Left forelimb (tissue), 1 donor: ENCODE measurements at places on chromosomes 4 and X.
A peak's percentile ranks its signal among the peaks of the same experiment; 100 is the strongest.

GRCh38 chrX:132258509-132258908, 39.3 kb upstream of the RAP2C start:
- no peak for DNase-seq

DNA sequence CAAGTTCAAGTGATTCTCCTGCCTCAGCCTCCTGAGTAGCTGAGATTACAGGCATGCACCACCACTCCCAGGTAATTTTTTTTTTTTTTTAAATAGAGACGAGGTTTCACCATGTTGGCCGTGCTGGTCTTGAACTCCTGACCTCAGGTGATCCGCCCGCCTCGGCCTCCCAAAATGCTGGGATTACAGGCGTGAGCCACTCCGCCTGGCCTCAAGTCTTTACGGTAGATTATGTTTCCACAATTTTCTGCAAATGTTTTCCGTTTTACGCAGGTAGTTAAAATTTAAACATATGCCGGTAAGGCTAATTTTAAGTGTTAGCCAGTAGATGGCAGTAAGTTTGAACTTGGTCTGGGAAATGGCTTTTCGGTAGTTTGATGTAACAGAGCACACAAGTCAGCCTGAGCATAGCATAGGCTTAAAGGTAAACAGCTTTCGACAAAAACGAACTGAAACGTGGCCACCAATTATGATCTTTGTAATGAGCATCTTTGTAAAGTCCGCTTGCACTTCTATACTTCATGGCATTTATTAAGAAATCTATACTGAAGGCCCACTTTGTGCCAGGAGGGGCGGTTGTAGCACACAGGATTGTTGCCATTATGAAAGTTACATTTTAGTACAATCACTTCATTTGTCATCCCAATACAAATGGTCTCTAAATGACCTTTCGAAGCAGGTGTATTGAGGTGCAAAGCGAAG, 31.1 kb downstream of the CCKAR start:
- no peak for DNase-seq

DNA sequence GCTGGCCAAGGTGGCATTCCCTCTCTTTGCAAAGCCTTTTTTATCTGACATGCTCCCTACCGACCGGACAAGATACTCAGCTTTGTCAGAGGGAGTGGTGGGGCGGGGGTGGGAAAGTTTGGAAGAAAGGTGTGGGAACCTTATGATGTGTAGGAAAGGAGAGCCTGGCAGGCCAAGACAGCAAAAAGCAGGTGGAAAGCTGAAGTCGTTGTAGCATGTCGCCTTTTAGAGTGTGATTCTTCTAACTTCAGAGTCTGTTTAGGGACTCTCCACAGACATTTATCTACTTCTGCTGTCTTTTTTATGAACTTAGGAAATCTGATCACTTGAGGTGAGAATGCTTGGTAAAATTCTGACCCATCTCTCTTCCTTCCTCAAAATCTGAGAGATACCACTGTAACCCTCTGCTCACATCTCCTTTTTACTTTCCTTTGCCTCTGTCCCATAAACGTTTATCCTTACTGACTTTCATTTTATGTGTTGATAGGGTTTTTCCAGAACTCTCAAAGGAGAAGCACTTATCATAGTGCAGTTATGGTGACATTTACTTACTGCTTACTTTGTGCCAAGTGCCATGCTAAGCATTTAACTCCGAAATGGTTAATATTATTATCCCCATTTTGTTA, 8.2 kb upstream of the RUFY3 start:
- DNase-seq = no peak

- peak; percentile 68 for DNase-seq
Observed at GRCh38 chr4:23889814-23890341, at the start of gene PPARGC1A. TSS of gene PPARGC1A (minus strand) at chr4:23890047. CDS start at chr4:23889957, 90 bp downstream.

DNA sequence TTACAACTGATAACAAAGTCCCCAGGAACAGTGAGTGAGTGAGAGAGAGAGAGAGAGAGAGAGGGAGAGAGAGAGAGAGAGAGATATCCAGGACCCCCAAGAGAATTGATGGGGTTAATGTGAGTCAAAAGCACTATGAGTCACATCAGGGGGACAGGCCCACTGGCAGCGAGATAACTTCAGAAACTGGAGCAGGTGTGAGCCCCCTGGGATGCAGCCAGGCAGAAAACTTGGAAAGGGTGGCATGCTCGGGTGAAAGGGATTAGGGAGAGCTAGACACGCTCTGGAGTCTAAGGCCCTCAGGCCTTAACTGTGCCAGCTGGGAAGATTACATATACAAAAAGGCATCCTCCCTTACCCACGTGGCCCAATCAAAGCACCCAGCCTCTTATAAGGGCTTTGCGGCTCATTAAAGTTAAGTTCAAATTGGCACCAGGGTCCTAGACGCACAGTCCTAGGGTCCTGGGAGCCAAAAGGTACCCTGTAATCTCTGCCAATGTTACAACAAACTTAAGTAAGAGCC, 841 bp downstream of the ACOT9 start:
- peak; percentile 68 for DNase-seq
